ENCODE measurements at places on chromosomes 7 and 10. TPM values are rescaled to one million over a fixed set of nuclear protein-coding genes. Genes with fewer than 3 reads are reported as not detected.
A peak's percentile ranks its signal among the peaks of the same experiment; 100 is the strongest.

DNA sequence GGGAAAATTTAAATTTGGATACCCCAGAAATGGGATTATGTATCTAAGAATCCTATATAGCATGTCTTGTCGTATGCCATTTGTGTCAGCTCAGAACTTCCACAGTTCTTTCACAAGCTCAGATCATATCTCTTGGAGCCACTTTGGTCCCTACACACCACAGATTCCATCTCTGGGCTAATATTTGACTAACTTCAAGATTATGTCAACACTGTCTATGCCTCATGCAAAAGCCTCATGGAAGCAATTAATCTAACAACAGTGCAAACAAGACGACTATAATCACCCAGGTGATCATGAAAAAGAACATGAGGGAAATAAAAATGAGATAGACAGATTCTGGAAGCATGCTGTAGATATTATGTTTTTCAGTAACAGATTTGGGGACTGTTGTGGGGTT, 189.1 kb downstream of the LRRTM3 start:
- no peak for DNase-seq

DNA sequence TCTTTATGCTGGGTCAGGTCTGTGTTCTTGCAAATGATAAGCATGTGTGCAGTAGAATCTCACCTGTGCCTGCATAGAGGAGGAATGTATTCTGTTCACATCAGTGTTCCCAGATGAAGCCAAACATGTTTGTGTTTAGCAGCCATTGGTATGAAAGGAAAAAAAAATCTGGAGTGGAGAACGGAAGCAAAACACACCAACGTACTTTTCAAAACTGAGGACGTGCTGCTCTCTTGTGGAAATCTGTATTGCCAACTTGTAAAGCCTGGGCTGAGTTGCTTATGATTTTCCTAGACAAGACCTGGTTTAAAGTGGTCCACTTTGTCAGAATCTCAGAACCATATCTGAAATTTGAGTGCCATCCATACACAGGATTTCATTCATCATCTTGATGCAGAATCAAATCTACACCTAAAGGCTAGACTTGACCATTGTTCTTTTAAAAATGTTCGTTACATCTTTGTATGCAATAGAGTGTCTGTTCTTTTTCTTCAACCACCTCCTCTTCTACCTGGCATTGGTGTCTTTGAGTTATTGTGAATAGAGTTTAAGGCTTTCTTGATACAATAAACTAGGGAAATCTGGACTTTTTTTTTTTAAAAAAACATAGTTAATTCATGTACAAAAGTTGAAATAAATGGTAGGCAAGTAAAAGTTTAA, 367.7 kb downstream of the PHF14 start:
- peak; percentile 34 for DNase-seq

GRCh38 chr10:12945690-12946359, 55.7 kb downstream of the CCDC3 start:
- DNase-seq: no peak

The ITGB1 gene
- polyA plus RNA-seq: 593 TPM

The NRCAM gene
- polyA plus RNA-seq: 12.3 TPM

Data from right lung (tissue), 10 donors.